ENCODE measurements at places on chromosomes 3 and 15.

GRCh38 chr3:23199649-23200048, 3.5 kb upstream of the UBE2E2 start:
- DNase-seq = no peak

GRCh38 chr3:194204042-194204987, 68.4 kb downstream of the HES1 start:
- DNase-seq = no peak

DNA sequence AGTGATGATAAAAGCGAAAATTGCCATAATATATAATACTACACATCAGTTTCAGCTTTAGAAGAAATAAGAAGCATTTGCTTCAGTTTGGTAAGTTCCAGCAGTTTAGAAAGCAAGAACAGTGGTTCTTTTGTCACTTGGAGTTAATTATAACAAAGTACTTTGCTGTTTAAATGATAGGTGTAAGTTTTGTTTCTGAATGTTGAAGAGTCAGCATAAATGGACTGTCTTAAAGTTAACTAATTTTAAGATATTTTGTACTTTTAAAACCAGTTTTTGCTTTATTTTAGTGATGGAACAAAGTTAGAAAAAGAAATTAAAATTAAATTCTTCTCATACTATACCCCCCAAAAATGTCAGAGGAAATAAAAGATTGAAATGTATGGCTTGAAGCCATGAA, 24.6 kb downstream of the CHCHD6 start:
- DNase-seq = no peak

- DNase-seq = peak; percentile 80
These were observed 21.6 kb upstream of the PAK6 start for GRCh38 chr15:40217166-40217824.

DNA sequence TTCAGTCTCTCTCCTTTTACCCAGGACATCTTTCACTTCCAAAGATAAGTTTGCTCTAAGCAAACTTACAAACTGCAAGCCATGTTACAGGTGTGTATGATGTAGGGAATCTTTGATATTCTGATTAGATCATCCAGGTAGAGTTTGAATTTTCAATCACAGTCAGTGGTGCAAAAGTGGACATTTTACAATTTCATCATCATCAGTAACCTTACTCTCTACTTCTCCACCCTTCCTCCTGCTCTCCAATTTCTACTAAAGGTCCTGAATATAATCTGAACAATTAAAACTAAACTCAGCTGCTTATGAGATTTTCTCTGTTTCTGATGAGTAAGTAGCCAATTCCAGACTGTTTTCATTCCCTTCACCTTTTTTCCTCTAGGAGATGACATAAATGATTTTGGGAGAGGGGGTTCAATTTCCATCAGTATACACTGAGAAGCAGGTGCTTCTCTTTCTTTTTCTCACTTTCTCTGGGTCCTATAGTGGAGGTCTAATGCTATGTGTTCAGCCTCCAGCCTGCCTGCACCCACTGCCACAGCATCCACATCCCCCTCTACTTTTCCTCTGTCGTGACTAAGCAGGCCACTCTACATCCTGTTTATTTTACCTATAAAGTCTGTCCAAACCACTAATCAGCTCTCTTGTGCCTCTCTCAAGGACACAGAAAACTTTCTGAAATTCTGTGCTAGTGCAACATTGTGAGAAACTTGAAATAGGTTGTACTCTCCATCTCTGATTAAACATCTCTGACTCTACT, 27.6 kb downstream of the SUCNR1 start:
- no peak for DNase-seq

GRCh38 chr3:128367221-128367620, 99.5 kb downstream of the DNAJB8 start:
- DNase-seq = no peak

GRCh38 chr3:52005571-52005986, 9.9 kb upstream of the RPL29 start:
- peak; percentile 25 for DNase-seq

DNA sequence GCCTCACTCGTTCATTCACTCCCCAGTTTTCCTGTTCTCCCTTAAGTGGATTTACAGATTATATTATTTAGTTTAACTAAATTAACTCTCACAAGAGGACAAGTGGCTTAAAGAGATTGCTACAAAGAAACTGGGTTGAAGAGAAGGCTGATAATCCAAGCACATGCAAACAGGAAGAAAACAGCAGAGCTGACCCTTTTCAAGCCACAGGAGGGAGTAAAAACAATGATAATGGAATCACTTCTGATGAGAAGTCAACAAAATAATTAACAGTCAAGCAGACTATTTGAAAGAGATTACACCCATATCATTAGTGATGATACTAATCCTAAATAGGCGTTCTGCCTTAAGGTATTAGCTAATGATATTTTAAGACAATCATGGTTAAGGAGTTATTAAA, 31.7 kb downstream of the BOC start:
- DNase-seq = no peak

GRCh38 chr3:33803252-33803651, 4.8 kb downstream of the PDCD6IP start:
- no peak for DNase-seq

DNA sequence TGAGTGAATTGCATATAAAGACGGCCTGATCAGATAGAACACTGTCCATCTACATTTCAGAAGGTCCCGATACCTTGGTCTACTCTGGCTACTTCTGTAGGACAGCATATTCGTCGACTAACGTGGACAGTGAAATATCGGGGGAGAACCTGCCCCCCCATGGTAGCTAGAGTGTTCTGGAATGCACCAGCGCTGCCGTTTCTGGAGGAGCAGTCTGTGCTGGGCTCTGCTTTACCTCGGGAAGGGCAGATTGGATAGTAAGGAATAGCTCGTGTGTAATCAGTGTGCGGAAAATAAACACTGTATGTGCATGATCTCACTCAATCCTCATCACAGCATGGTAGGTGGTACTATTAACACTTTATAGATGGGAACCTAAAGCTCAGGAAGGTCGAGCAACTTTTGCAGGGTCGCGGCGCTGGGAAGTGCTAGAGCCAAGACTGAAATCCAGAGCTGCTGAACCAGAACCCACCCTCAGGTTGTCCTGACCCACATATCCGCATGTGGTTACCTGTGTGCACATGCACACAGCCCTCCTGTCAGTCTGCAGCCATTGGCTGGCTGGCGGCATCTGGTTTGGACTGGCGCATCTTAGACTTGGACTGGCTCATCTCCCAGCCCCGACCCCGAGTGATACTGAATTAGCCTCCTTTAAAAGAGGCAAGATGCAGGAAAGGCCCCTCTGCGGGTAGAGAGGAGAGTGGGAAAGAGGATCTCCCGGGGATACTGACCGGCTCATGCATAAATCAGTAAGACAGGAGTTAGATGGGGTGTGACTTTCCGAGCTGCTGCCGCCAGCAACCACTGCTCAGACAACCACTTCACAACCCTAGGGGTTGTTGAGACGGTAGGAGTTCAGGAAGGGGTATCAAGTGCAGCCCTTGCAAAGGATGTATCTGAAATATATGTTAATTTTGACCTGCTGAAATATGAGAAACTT, 155.0 kb upstream of the BHLHE40 start:
- DNase-seq = no peak

DNA sequence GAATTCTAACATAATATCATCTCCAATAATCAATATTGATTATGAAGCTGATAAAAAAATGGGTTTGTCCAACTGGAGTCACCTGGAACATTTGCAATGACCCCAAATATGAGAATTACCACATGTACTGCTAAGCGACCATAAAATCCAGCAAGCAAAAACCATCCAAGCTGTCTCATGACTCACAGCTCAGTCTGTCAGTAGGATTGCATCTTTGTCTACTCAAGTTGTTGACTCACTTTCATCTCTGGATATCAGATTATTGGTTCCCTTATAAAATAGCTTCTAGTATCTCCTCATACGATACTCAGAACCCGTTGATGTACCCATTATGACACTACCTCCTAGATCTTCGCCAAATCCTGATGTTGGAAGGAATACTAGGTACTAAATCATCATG, 209.8 kb upstream of the ATP11B start:
- DNase-seq = no peak

DNA sequence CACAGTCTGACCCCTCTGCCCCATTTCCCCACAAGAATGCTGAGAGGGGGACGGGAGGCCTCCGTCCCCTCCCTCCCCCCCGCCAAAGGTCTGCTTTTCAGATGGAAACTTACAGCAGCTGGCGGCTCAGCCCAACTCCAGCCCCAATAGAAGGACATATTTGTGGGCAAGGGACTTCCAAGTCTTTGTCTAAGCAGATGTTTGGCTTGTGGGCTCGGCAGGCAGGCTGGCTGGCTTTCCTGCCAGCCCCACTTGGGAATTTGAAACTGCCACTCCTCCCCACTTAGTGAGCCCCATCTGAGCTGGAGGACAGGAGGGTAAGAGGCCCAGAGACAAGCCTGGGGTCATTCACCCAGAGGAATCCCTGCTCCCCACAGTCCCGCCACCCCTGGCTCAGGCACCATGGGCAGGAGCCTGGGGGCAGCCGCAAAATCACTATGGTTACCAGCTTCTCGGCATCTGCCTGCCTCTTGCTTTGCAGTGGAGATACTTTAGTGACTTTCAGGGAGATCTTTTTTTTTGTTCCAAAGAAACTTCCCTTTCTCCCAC, 53.6 kb downstream of the LMCD1 start:
- DNase-seq = peak; percentile 77

DNA sequence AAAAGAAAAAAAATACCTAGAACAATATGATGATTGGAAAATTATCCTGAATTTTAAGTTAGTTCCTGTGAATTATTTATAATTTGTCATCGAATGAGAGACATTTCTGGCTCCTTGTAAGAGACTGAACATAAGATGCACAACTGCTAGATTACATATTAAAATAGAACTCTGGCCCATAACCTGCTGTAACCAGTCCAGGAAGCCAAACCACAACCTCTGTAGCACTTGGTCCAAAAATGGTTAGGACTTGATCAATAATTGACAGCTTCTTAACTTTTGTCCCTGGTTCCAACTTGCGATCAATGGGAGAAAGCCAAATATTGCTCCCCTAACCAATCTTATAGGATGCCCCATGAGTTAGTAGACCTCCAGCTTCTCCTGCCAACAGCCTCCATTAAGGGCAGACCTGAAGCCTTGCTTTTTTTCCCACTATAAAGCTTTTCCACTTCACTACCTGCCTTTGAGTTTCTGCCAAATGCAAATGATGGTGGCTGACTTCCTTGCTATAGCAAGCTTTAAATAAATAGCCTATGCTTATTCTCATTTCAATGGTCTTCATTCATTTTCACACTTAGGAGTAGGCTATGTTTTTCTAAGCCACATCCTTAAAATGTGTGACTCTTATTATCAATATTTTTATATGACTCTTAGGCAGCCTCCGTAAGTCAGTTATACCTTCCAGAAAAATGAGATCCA, 224.0 kb upstream of the ARHGEF26 start:
- DNase-seq = no peak

- DNase-seq = no peak
These were observed 256.0 kb upstream of the CTDSPL start for GRCh38 chr3:37605572-37606153.

- DNase-seq = no peak
These were observed 13.0 kb downstream of the CYP1A1 start for GRCh38 chr15:74712311-74712710.

GRCh38 chr3:178304758-178305467, 231.3 kb upstream of the KCNMB2 start:
- DNase-seq = peak; percentile 55

GRCh38 chr15:75551091-75551490, 28.0 kb downstream of the PTPN9 start:
- DNase-seq = no peak

DNA sequence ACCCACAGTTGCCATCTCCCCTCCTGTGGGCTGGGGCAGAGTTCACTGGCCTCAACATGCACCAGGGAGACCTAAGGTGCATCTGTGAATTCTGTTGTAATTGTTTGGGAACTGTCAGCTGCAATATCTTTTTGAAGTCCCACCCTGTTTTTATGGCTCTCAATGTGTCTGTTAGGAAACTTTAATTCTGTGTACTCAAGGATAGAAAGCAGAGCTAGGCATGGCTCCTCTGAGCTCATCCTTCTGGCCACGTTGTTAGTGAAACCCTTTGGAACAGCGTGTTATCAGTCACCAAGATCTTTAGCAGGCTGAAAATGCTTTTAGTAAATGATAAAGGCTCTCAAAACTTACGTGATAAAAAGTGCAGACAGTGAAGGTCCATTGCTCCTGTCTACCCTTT, 33.6 kb upstream of the MTMR10 start:
- DNase-seq = peak; percentile 14

DNA sequence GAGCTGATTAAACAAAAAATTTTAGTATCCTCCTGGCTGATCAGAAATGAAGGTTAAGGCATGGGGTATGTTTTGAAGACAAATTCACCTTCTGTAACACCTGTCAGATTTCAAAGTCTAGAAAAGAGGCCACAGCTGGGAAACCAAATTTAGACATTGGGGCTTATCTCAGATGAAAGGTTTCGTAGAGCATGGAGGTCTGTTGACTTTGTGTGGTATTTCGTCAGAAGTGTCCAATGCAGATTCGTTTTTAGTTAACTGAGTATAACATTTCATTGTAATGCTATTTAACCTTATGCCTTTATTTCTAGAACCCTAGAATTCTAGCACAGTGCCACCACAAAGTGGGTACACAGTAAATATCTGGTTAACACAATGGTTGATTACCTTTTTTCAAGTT, 61.7 kb downstream of the FNDC3B start:
- DNase-seq = no peak

- no peak for DNase-seq
These were observed 77.6 kb upstream of the CHD2 start for GRCh38 chr15:92822216-92823144.

- peak; percentile 48 for DNase-seq
These were observed 4.5 kb downstream of the SMC4 start for GRCh38 chr3:160403796-160404470.

- peak; percentile 54 for DNase-seq
These were observed 27.7 kb downstream of the CRTC3 start for GRCh38 chr15:90557186-90558084.

DNA sequence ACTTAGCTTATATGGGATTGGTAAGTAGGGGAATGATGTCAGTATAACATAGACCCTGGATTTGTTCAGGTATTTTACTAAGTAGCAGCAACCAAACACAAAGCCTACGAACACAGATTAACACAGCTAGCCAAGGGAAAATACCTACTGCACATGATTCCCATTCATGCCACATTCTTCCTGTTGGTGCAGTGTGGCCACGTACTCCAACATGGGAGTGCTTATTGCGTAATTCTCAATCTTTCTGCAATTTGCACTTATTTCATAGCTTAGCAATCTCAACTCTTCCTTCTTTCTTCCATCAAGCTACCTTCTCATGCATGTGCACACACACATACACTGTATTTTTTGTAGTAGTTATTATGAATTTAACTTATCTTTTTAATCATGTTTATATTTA, 186.8 kb downstream of the IL5RA start:
- DNase-seq = no peak

DNA sequence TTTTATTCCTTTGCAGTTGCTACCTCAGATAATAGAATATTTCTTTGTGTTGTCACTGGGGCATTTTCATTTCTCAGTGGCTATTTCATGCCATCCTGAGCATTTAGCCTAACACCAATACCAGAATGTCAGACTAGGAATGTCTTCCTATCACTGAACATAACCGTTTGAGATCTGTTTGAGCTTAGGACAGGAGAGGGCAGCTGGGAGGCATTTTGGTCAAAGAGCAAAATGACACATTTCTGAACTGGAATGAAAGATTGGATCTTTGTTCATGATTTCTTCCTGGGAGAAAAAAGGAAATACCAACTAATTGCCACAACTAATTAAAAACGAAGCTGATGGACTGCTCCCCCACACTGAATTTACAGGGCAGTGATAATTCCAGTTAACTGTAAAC, 921.3 kb upstream of the NR2F2 start:
- no peak for DNase-seq
